ENCODE measurements at places on chromosomes 7 and 10.

DNA sequence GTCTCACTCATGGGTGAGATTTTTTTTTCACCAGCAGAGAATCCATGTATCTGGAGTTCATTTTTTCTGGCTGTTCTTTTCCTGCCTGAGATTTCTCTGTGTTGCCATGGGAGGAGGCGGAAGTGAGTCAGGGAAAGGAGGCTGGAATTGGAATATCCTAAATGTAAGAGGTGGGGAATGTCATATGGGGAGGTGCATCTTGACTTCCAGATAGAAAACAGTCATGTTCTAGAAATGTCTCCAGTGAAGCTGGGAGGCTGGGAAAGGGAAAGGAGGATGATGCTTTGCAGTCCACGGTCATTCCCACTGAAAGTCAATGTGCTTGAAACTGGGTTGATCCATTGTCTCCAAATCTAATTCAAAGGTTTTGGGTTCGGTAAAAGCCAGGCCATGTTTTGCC is 39.7 kb upstream of the HPS1 start:
- H3K4me3 ChIP-seq: no peak overlapping the region
- H3K27ac ChIP-seq: no peak overlapping the region
- no peak for DNase-seq
- peaks cover 4% of the 10 kb centered on the region for H3K27me3 ChIP-seq
- no peaks in the 10 kb centered on the region for H3K4me1 ChIP-seq

DNA sequence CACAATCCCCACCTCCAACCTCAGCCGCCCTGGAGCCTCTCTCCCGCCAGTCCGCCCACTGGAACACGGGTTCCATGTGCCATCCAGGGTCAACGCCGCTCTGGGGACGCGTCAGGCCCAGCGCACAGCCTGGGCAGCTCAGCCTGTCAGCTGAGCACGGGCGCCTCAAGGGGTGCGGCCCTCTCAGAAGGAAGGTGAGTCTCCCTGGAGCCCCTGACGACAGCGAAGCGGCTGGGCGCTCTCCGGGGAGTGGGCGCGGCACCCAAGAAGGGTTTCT is 1.2 kb upstream of the SLC18A3 start:
- peaks cover 36% of the 10 kb centered on the region for H3K4me1 ChIP-seq
- no peak for DNase-seq
- H3K36me3 ChIP-seq: no peaks in the 10 kb centered on the region
- H3K4me3 ChIP-seq: no peak overlapping the region

DNA sequence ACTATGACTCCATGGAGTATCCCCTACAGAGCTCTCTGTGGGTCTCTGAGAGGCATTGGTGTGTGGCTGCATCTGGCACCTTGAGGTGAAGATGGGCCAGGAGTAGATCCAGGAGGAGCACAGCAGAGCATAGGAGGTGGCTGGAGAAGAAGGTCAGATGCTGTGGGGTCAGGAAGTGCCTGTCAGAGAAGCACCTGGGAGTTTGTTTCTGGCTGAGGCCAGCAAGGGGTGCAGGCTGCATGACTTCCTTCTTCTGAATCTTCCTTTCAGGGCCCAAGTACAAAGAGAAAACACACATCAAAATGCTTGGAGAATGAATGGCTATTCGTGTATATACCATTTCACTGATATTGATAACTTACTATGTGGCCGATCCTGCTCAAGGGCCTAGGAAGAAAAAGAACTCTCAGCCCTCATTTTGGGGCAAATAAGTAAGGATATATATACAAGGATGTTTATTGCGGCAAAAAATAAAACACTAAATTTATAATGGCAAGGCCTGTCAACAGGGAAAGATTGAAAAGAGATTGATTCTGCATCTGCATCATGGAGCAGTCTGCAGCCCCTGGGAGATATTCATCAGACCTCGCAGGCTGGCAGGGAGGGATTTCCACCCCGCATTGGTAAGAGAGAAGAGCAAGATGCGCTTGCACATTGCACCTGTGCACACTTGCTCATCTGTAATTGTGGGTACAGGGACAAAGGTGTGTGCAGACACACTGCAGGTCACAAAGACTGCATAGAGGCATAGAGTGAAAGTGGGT is 39.2 kb downstream of the PTPRE start:
- no peak for DNase-seq
- peaks cover 62% of the 10 kb centered on the region for H3K4me1 ChIP-seq
- no peaks in the 10 kb centered on the region for H3K27me3 ChIP-seq

- no peaks in the 10 kb centered on the region for H3K27me3 ChIP-seq
- H3K4me3 ChIP-seq: no peak overlapping the region
These were observed 4.0 kb downstream of the GNB2 start for GRCh38 chr7:100677308-100678267.
